ENCODE measurements at places on chromosomes 2 and 18.

GRCh38 chr18:73199151-73199550, 331.4 kb upstream of the NETO1 start:
- DNase-seq: no peak

GRCh38 chr2:154228566-154229280, 357.0 kb downstream of the GALNT13 start:
- no peak for DNase-seq

DNA sequence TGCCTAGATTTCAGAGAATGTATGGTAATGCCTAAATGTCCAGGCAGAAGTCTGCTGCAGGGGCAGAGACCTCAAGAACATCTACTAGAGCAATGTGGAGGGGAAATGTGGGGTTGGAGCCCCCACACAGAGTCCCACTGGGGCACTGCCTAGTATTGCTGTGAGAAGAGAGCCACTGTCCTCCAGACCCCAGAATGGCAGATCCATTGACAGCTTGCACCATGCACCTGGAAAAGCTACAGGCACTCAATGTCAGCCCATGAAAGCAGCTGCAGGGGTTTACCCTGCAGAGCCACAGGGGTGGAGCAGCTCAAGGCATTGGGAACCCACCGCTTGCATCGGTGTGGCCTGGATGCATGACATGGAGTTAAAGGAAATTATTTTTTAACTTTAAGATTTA, 314.1 kb downstream of the CYRIA start:
- no peak for DNase-seq

DNA sequence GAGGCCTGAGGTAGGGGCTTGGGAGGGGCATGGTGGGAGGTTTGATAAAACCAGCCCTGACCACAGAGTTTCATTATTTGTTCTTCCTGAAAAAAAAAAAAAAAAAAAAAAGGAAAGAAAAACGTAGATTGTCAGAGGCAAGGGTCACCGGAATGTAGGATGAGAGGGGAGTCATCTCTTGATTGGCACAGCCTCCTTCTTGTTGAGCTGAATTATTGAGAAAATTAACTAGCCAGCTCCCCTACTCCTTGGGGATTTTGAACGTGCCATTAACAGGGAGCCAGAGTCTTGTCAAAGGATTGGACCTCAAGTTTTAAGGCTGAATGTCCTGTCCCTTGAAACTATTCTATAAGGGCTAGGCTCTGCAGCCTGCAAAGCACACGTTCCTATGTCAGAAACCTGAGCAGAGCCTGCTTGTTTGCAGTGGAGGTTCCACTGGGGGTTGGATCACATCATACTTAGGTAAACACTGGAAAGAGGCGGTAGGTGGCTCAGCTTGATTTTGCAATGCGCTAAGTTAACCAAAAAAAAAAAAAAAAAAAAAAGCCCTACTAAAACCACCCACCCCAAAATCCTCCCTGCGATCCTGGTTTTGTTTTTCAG, 2.3 kb downstream of the INHBB start:
- no peak for DNase-seq

DNA sequence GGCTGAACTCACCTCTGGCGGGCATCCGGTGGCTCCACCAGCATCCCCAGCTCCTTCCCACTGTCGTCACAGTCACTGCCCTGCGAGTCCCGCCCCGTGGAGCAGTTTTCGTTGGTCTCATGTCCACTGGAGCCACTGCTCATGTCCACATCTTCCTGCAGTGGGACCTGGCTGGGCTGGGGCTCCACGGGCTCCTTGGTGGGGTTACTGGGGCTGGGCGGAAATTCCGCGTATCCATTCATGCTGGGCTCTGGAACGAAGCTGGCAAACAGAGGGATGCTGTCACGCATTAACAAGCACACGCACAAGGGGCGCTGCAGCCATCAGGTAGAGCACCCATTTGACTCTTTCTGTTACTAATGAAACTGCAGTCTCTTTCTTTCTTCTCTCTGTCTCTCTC, 10.7 kb downstream of the PER2 start:
- DNase-seq: no peak

DNA sequence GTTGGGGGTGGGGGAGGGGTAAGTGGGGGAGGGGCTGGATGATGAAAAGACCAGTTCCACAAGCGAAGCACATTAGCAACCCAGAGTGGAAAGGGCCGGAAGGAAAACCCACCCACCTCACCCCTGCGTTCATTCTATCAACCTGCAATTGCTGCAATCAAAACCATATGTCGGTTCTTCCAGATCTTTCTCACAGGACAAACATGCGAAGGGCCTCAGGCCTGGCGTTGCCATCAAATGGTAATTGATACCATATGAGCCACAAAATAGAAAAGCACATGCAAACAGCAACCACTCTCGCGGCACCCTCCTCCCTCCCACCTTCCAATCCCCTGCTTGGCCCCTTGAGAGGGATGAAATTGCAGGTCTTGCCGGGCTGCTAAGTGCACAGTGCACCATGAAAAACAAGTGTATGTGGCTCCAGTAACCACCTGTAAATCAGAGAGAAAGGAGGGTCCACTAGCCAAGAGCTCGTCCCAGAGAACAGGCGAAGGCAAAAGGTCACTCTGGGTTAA, 287.5 kb downstream of the TCF4 start:
- DNase-seq: peak; percentile 81

- no peak for DNase-seq
Observed at GRCh38 chr2:63617366-63617765, 28.6 kb downstream of the MDH1 start.

DNA sequence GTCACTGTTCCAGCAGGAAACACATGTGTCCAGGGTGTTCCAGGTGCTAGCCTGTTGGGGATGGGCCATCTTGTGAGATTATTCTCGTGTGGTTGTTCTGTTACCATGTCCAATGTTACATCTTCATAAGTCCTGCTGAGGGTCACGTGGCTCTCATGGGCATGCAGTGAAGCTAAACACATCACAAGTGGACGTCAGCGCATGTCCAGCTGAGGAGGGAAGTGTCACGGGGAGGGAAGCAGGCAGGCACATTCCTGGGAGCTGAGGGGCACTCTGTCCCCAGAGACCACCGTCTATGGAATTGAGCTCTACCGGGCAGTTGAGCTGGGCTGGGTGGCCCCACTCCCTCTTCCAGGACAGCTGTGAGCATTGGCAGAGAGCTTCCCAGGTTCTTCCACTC, 155.3 kb upstream of the TWIST2 start:
- DNase-seq: no peak

DNA sequence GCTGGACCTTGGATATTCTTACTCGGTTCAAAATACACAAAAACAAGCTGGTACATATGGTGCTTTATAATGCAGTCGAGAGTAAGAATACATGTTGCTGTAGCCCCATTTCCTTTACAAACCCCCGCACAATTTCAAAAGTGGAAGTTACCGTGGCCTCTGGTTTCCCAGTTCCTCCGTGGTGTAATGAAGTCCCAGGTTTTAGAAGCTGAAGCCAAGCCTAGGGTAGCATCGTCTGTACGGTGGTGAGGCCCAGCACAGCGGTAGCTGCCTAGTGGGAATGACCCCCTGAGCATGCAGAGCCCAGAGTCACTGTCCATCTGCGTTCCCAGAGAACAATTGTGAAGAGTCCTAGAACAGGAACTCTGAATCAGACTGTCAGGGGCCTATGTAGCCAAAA, 171.8 kb downstream of the ASXL3 start:
- no peak for DNase-seq

GRCh38 chr2:125681576-125681975, 974.4 kb upstream of the GYPC start:
- DNase-seq: no peak

DNA sequence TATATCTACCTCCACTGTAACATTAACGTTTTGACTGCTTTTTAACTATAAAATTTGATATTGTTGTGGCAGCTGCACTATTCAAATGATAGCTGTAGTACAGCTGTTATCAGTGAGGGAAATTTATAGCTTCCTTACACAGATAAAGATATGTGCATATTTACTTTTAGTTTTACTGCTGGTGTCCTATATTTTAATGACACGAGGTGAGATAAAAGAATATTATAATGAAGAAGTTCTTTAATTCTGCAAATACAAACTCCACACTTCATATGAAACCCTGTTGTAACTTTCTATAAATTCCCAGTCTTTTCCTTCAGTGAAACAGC, 427.8 kb upstream of the ZEB2 start:
- DNase-seq: no peak

DNA sequence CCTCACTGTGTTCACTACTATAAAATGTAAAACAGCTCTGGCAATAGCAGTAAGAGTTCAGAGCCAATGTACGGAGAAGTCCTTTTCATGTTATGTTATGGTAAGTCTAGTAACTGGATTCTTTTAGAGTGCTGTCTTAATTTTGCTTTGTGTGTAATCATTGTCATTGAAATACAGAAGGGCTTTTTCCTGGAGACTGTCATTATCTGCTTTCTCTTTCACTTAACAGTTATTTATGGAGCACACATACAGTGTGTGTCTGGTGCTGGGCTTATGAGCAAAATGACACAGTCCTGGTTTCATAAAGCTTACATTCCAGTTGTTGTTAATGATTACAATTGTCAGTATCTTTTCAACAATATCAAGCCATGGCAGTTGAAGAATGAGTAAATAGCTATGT, 95.5 kb downstream of the CCDC102B start:
- no peak for DNase-seq

- no peak for DNase-seq
Observed at GRCh38 chr2:7953195-7953594, 728.7 kb upstream of the ID2 start.

DNA sequence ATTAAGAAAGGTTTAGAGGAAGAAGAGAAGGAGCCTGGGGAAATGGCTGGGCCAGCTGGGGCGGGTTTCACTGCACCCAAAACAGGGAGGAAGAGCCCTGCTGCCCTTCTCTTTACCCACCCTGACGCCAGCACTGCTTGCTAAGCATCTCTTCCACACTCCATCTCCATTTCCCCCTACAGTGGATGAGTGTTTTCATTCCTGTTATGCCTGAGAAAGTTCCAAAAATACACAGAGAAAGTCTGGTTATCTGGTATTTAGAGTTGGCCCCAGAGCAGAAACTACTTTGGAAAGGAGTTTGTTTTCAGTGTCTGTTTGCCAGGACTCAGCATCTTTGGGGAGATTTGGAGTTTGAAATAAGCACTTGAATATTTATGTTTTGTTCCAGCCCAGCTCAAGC, 451.0 kb downstream of the SLC4A3 start:
- DNase-seq: peak; percentile 37

DNA sequence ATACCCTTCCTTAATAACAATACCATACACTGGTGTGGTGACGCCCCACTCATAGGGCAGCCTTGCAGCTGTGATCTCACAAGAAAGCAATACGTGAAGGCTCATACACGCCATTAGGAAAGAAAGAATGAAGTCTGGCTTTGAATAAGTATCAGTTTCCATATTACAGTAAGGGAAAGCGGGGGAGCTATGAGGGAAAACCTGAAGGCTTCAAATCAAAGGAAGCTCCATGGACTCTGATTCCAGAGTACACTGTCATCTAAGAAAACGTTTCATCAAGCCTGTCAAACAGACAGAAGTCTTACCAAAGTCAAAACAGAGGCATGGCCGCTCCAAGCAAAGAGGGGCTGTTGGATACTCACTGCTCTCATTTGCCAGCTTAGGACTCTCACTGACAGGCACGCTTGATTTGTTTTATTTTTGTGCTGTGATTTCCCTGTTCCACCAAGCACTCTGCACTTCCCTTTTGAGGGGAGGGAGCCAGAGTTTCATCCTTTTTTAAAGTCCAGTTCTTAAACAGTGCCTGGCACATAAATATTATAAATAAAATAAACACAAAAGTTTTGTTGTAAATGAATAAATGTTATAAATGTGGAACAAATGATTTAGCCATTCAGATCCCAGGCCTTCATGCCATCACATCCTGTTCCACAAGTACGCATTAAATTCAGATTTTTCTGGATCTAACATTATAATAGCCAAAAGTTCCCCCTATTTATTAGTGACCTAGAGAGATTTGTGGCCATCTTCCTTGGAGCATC, 221.2 kb downstream of the PIEZO2 start:
- peak; percentile 51 for DNase-seq

DNA sequence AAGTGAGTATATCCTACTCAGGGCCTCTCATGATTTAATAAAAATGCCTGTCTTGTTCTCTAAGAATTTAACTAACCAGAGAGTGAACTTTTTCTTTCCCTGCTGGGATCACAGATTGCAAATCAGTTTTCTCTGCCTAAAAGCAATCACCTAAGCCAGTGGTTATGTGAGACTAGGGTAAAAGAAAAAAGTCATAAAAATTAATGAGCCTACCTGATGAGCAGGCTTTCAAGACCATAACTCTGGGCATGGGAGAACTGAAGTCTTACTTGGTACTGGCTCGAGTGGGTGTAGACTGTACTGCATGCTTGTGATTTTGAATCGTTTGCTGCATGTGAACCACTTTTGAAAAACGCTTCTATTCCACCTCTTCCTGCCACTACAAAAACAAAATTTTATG, 1677.0 kb upstream of the LRRTM1 start:
- no peak for DNase-seq

- no peak for DNase-seq
Observed at GRCh38 chr2:8566774-8567468, 114.9 kb upstream of the ID2 start.

DNA sequence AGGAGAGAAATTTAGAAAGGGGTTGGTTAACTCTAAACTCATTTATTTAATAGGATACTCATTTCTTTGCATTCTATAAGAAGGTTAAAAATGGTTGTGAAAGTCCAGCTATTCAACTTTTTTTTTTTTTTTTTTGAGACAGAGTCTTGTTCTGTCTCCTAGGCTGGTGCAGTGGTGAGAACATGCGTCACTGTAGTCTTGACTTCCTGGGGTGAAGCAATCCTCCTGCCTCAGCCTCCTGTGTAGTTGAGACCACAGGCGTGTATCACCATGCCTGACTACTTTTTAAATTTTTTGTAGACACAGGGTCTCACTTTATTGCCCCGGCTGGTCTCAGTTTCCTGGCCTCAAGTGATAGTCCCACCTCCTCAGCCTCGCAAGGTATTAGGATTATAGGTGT, 11.9 kb downstream of the ELP2 start:
- no peak for DNase-seq

DNA sequence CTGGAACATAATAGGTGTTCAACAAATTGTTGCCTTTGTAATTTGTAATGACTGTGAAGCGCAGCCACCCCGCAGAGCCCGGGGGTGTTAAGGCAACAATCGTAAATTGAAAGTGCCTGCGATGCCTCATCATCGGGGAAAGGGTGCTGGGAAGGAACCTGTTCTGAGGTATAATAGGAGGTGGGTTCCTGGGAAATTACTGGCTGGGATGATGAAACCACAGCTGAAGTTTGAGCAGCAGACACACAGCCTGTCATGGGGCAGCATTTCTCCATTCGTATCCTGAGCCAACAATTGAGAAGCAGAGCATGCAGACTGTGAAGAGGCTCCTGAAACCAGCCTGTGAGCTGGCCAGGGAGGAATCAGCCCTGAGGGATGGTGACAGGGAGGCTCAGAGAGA, 404.0 kb upstream of the MYT1L start:
- DNase-seq: no peak

GRCh38 chr2:183081911-183082310, 3.4 kb downstream of the DUSP19 start:
- no peak for DNase-seq

All from right hindlimb (tissue), 1 donor.